ENCODE measurements at places on chromosomes 3 and 15.
A peak's percentile ranks its signal among the peaks of the same experiment; 100 is the strongest.

DNA sequence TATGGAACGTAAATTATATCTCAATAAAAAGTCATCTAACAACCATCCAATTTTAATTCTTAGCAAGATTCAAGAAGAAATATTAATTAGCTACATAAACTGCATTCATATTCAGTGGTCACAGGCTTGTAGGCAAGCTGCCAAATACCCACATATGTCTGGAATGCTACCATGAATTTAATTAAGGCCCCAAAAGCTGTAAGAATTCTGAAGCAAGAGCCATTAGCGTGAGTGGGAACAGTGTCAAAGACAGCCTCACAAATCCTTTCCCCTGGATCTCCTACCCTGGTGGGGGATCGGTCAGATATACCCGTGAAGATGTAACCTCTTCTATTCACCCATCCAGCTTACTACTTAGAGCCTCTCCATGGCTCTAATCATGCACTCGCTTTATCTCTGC, 40.0 kb downstream of the ATG7 start:
- DNase-seq: no peak

GRCh38 chr3:152183473-152183872, 85.3 kb upstream of the MBNL1 start:
- no peak for DNase-seq

- DNase-seq: no peak
Measured at GRCh38 chr15:41987925-41988275, 15.5 kb upstream of the EHD4 start.

DNA sequence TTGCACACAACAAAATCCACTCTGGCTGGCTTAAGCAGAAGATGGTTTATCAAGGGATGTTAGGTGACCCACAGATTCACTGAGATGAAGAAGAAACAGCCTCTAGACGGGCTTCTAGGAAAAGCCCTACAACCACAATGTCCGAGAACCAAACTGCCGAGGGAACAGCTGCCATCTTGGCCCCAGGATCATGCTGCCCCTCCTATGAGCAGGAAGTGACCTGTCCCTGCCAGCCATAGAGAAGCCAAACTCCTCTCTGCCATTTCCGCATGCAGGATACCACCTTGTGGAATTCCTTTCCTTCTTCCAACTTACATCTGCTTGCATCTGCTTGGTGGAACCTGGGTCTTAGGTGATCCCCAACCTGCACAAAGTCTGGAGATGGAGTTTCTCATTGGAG, 11.4 kb upstream of the POMGNT2 start:
- no peak for DNase-seq

DNA sequence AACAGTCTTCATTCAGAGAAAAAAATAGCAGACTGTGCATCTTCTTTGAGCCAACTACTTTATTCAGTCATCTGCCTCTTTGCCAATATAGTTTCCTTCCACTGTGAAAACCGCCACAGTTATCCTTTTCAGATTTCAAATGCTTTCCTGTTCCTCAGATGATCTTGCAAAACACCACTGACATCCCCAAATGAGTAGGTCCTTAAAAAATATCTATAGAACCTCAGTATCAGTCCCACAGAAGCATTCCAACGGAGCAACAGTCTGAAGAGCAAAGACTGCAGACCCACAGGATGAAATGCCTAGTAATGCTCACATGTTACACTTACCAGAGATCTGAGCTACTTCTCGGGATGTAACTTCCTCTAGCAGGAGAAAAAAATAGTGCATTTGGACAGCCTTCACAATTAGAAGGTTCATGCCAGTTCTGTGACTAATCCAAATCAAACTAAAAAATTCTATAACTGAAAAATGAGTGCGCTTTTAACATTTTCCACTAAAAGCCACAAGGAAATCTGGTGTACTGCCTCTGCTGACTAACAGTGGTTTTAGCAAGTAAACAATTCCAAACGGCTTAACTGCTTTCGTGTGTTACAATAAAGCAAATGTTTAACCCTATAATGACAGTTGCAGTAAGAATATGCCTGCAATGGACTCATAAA, at the start of gene ANKRD28:
Gene ANKRD28 (minus strand): TSS at position 338 of the 662 bp plus-strand sequence. CDS start 1,458 bp downstream, outside the sequence.
- DNase-seq: peak; percentile 42
